ENCODE measurements at places on chromosomes 6 and 20. TPM values are rescaled to one million over a fixed set of nuclear protein-coding genes. Genes with fewer than 3 reads are reported as not detected.

DNA sequence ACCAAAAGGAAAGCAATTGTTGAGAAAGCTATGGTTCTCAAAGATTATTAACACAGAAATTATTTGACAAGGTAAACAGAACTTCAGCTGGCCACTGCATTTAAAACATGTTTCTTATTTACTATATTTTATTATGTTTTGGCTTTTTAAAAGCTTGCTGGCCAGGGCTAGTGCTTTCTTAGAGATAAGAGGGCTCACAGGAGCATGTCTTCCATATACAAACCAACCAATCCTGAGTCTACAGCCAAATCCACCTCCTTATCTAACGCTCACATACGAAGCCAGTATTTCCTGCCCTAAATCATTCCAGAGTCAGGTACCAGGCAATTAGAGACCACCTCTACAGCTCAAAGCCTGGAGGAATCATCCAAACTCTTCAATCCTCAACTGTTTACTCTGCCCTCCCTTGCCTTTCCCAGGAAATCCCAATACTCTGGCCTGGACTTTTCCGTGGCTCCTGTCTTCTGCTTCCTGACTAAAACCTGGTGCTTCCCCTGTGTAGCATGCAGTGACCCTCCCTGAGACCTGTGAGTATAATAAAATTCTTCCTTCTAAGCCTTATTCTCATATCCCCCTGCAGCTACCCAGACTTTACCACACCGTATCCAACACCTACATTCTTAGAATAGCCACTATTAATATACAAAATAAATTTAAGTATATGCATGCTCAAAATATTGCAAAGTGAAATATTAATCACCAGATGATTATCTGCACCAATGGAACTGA lies 33.2 kb downstream of the RANBP9 start:
- DNase-seq = no peak

GRCh38 chr20:5729348-5729747 lies 20.9 kb upstream of the SHLD1 start:
- DNase-seq = no peak

TCP11 gene
- total RNA-seq = not detected

SLC32A1 gene
- 1.3 TPM for total RNA-seq

SLC22A3 gene
- 4.6 TPM for total RNA-seq

GRCh38 chr20:18377896-18378481 lies 88.8 kb downstream of the DZANK1 start:
- no peak for DNase-seq

GRCh38 chr6:166313255-166314070 lies 5.3 kb upstream of the PRR18 start:
- peak; percentile 88 for DNase-seq

- DNase-seq = no peak
Measured at GRCh38 chr6:125164696-125165095, 11.1 kb downstream of the TPD52L1 start.

DNA sequence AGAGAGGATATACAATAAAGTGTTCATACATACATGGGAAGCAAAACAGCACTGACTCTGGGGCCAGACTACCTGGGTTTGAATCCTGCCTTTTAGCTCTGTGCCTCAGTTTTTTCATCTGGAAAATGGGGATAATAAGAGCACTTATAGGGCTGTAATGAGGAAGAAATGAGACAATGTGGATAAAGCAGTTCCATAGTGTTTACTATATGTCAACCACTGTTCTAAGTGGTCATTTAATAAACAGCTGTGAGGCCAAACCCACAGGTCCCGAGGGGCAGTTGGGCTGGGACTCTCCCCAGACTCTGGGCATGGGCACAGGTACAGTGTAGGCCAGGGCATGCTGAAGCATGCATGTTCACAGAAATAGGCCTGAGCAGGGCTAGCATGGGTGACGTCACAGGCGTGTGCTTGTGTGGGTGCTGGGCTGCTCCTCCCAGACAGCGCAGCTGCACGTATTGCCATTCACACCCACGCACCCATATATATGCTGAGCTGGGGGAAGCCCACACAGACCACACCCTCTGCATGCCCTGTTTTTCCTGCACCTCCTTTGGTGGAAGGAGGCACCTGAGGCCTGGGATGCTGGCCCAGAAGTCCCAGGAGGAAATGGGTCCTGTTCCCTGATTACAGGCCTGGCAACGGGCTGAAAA lies 3.5 kb upstream of the PLCG1 start:
- peak; percentile 37 for DNase-seq

SAMD5 gene
- 0.79 TPM for total RNA-seq

GRCh38 chr20:51021067-51022025 lies 1.6 kb downstream of the KCNG1 start:
- DNase-seq = peak; percentile 69

GRCh38 chr6:15996030-15996429 lies 132.9 kb upstream of the MYLIP start:
- DNase-seq = no peak

DNA sequence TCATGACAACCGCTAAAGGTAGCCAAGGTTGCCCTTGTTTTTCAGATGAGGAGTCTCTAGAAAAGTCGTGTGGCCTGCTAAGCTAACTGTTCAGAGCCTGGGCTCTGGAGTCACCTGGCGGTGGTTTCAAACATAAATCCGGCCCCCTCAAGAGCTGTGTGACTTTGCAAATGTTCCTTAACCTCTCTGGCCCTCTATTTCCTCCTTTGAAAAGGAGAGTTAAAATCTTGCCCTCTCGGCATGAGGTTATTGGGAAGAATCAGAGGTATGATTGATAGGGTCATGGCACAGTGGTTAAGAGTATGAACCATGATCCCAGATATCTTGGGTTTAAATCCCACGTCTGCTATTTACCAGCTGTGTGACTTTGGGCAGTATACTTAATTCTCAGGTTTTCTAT lies 5.6 kb upstream of the LBP start:
- no peak for DNase-seq

GRCh38 chr20:20367575-20368417 lies at the start of gene INSM1:
TSS of gene INSM1 (plus strand) at chr20:20368104. CDS start at chr20:20368268, 164 bp downstream.
- peak; percentile 76 for DNase-seq

DNA sequence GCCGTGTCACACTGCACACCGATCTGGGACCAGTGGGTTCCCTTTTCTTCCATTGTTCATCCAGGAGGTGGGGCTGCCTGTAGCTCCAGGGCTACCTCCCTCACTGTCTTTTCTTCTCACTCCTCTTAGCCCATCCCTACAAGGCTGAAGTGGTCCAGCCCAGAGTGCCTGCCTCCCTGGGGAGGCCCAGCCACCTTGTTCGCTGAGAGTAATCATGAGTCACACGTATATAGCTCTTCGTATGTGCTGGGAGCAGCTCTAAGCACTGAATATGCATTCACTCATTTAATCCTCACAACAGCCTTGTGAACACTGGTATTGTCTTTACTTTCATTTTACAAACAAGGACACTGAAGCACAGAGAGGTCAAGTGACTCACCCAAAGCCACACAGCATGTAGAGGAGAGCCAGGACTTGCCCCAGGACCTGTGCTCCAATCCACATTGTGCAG lies 14.7 kb upstream of the CCDC167 start:
- no peak for DNase-seq

ZSWIM1 gene
- 8.0 TPM for total RNA-seq

NOX3 gene
- not detected for total RNA-seq

GRCh38 chr20:53503517-53503919 lies 90.1 kb downstream of the ZNF217 start:
- peak; percentile 57 for DNase-seq

DNA sequence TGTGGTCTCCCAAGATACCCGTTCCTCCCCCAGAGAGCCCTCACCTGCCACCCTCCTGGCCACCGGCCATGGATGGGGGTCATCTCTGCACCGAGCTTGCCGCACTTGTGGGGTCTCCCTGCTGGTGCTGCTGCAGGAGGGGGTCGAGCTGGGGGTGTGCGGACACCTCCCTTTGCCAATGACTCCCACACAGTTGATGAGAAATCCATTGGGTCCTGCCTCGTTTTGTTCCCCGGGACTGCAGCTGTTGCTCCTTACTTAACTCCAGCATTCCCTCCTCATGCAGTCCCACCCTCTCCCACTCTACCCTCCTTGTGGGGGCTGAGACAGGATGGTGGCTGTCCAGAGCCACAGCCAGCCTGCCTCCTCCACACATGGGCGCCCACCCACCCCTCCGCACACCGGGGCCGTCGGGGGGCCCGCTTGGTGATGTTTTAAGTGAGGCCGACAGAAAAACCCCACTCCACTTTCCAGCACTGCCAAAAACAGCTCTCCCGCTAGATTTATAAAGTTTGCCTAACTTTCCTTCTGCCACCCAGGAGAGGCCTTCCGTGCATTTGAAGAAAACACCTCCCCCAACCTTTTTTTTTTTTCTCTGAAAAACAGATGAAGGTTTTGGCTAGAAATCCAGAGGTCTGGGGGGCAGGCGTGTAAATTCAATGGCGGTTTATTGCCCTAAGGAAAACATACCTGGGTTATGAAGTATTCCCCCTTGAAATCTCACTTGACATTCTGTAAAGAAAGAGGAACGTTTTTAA lies 53.5 kb upstream of the APCDD1L start:
- DNase-seq = no peak

GRCh38 chr6:36339146-36339545 lies 2.5 kb upstream of the BNIP5 start:
- DNase-seq = peak; percentile 27

LIME1 gene
- 1.1 TPM for total RNA-seq

DNA sequence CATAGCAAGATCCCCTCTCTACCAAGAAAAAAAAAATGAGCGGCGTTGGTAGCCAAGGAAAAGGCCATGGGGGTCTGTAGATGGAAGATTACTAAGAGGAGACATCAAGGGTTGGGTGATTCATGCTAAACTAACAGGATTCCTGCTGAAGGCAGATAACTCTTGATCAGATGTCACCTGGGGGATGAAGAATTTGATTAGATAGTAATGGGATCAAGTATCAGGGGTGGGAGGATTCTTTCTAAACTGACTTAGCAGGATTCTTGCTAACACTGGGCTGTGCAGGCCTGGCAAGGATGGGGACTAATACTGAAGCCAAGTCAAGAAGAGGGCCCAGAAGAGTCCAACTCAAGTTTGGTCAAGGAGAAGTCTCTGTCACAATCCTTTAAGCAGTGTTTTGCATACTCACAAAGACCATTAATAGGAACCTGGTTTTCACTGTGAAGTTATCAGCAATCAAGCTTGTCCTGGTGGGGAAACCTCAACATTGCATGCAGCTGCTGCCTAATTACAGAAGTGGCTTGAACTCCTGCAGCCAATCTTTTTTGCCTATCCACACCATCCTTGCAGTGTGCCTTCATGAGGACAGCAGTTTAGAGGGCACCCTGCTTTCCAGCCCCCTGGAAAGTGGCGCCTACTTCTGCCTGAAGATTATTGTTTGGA lies 61.3 kb downstream of the ANKRD6 start:
- peak; percentile 78 for DNase-seq

PSORS1C2 gene
- not detected for total RNA-seq

DNA sequence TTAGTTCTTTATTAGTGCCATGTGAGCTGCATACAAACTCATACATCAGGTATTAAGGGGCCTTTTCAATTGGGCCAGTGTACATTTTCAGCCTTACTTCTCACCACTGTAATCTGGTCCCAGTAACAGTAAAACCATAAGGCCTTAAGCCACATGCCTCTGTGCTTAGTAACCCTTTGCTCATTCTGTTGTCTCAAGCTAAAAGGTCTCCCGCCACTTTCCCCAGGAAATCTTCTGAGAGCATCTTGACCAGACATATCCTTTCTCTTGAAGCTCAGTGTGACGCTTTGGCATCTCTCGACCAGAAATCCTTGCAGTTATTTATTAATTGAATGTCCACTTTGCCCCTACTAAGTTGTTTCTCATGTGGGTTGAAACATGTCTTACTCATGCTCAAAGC lies 68.0 kb downstream of the CYP39A1 start:
- DNase-seq = no peak

DNA sequence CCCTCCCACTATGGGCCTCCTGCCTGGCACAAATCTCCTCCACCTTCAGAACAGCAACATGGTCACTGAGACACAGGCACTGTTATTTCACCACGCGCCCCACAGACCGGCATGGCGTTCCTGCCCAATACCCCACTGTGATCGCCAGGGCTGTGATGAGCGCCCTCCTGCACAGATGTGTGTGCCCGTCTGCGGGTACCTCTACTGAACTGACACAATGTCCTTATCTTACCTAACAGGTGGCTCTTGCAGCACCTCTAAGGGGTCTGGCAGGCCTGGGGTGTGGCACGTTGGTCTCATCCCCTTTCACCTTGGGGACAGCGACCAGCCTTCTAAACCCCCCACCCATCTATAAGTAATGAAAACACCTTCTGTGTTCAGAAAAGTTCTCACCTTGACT lies 64.2 kb downstream of the STAU1 start:
- DNase-seq = no peak

DNA sequence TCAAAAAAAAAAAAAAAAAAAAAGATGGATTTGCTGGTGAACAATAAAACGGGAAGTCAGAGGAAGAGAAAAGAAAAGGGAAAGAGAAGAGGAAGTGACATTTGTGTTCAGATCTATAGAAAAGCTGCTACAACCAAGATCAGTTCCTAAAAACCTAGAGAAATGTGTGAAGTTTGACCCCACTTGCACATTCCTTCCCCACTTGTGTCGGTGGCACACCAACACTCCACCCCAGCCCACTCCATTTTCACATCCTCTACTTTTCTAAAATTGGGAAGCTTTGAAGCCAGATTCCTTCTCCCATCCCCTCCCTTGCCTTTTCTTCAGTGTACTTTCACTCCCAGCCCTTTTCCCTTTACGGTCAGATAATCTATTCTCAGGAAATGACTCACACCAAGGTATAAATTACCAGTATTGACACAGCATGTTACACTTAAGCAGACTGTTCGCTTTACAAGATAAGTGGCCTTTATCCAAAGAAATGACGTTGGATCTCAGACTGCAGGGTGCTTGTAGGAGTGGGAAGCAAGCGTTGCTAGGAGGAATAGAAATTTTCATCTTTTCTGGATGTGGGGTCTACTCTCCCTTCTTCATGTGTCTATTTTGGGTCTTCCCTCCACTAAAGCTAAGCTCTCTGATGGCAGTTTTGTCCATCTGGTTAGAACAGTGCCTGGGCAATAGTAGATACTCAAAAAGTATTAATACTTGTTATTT lies 92.5 kb upstream of the ADGRF1 start:
- no peak for DNase-seq

DNA sequence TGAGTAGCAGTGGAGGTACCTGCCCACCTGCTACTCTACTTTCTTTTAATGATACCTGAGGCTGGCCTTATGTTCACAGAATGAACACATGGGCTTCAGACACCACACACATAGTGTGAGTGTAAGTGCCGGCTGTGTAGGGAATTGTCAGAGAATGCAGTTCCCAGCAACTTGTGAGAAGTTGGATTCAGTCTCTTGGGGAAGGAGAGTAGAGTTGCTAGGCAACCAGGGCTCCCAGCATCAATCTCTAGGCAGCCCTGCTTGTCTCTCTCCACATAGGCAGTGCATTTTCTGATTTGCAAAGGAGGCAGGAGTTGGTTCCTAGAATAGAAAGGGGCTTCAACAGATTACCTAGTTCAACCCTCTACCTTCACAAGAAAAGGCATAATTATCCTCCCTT lies 74.1 kb downstream of the BFSP1 start:
- no peak for DNase-seq

- peak; percentile 25 for DNase-seq
Measured at GRCh38 chr20:36311141-36311853, 5.2 kb downstream of the DLGAP4 start.

DNA sequence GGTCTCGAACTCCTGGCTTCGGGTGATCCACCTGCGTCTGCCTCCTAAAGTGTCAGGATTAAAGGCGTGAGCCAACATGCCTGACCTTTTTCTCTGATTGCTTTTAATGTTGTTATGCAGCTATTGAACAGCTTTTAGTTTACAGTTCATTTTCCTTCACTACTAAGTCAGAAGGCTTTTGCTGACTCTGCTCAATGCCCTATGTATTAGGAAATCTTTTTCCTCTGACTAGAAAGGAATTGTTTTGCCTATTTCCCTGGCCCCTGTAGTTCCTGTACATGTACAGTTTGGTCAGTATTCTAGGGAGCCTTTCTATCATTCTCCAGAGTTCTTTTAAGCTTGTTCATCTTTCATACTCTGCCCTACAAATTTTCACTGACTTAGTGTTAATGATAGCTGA lies 280.2 kb downstream of the CDKAL1 start:
- no peak for DNase-seq
